ENCODE measurements at places on chromosomes 11 and 22.
A peak's percentile ranks its signal among the peaks of the same experiment; 100 is the strongest.

DNA sequence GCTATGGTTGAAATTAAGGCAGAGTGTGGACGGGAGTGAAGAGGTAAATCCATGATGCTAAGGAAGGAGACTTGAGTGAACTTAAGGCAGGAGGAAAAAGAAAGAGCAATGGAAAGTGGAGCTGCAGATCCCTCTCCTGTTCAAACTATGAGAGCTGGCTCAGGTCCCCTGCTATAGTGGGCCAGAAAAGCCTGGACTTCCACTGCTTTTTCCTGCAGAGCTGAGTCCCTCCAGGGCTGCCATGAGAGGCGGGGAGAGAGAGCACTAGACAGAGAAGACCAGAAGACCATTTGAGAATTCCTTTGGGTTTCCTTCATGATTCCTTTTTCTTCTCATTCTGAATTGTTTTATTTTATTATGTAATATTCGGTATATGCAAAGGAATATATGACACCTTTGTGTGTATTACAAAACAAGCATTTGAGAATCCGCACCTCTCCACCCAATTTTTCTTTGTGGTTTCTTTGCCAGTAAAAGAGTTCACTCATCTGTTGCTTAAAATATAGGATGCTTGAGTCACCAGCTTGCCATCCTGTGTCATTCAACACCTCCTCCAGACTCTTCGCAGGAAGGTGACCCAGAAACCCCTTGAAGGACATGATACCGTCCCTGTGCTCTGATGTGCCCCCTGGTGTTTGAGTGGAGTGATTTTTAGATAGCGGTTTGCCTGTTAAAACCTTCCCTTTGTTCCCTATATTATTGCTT, 24.4 kb downstream of the SREBF2 start:
- DNase-seq: peak; percentile 63

DNA sequence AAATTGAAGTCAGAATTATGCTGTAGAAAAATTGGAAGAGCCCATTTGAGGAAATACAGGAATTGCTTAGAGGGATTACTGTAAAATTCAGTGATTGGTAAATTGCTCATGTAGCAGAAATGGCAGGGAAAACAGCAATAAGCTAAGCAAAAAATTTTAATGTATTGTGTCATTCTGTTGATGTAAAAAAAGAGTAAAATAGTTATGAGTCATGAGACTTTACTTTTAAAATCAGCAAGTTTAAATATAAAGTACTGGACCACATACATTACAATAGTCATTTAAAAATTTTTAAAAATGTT, 10.4 kb downstream of the PDHX start:
- DNase-seq: no peak

DNA sequence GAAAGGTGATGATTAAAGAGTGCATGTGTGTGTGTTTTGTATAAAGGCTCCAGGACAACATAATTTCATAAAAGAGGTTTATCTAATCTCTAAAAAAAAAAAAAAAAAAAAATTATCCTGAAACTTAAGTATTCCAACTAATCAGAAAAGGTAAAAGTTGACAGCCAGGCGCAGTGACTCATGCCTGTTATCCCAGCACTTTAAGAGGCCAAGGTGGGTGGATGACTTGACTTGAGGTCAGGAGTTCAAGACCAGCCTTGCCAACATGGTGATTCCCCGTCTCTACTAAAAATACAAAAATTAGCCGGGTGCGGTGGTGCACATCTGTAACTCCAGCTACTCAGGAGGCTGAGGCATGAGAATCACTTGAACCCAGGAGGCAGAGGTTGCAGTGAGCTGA, 632.7 kb upstream of the CHORDC1 start:
- DNase-seq: no peak

- no peak for DNase-seq
These were observed 58.7 kb upstream of the SLN start for GRCh38 chr11:107770551-107770951.

DNA sequence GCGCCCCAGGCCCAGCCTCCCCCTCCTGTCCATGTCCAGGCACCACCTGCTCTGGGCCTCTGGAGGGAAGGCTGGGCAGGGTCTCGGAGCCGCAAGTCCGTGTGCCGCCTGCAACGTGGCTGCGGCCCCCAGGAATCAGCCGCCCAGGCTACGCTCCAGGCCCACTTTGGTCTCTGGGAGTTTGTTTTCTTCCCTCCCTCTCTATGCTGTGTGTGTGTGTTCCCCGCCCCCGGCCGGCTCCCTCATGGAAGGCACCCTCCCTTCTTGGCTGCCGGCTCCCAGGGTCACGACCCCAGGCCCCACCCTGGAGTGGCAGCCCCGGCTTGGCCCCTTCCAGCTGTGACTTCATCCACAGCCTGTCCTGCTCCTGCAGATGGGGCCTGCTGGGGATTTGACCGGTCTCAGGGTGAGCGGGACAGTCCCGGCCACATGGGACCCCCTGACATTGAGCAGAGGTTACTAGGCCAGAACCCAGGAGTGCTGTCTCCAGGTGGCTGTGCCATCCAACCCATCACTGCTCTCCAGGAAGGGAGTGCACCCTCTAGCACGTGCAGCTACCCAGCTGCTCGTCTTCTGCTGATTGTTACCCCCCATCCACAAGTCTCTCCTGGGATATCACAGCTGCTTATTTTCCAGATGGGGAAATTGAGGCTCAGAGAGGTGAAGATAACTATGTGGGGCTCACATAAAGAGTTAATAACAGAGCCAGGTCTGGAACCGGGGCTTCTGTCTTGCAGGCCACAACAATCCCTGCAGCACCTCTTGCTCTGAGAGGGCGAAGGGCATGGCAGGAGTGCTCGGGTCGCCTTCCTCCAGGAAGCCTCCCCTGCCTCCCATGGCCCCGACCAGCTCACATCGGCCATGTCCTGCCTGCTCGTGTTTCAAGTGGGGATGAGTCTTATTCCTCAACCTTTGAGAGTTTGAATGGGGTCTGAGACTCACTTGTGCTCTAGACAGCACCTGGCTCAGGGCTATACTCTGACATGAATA, 2.8 kb upstream of the LIF start:
- no peak for DNase-seq

- DNase-seq: peak; percentile 44
These were observed 27.7 kb upstream of the PARVB start for GRCh38 chr22:43996170-43996980.

DNA sequence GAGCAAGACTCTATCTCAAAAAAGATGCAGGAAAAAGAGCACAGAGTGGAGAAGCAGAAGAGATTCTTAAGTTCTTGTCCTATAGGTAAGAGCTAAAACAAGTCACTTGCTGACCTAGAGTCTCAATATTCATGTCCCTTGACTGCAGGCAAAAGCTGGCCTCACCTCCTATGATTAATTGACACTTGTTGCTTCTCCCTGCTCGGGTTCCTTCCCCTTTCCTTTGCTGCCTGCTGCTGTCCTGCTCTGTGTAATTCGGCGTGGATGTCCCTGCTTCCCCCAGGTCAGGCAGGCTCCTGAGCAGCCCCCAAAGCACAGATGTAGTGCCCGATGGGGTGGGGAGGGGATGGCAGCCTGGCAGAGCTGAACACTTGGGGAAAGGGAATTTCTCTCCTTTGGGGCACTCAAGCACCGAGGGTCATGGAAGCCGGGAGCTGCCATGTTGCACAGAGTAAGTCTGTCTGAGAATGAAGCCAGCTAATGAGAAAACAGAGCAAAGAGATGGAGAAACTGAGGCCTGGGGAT, 60.8 kb upstream of the NUP50 start:
- no peak for DNase-seq

GRCh38 chr11:6620636-6621035, 1.4 kb upstream of the TPP1 start:
- DNase-seq: no peak

- no peak for DNase-seq
These were observed 3.5 kb upstream of the SIPA1 start for GRCh38 chr11:65634440-65634839.

DNA sequence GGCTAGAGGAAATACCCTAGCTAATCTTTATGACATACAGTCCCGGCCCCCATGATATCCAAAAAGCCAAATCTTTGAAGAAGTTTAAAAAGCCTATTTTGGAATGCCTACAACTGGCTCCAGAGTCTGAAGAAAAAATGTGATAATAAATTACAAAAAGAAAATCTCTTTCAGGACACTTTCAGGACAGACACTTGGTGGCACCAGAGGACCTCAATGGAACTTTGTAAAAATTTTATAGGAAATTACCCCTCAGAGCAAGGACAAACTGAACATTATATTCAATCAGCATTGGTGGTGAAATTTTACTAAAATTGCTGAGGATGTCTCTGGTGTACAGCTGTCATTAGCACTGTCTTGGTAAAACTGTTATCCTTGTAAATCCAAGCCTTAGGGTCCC, 81.0 kb downstream of the CCDC73 start:
- DNase-seq: no peak

- DNase-seq: no peak
These were observed 10.6 kb downstream of the MTFP1 start for GRCh38 chr22:30436196-30436595.

- peak; percentile 18 for DNase-seq
These were observed 37.3 kb upstream of the SLC22A12 start for GRCh38 chr11:64553554-64554201.

GRCh38 chr11:64103277-64103985, 62.5 kb downstream of the MACROD1 start:
- DNase-seq: no peak

DNA sequence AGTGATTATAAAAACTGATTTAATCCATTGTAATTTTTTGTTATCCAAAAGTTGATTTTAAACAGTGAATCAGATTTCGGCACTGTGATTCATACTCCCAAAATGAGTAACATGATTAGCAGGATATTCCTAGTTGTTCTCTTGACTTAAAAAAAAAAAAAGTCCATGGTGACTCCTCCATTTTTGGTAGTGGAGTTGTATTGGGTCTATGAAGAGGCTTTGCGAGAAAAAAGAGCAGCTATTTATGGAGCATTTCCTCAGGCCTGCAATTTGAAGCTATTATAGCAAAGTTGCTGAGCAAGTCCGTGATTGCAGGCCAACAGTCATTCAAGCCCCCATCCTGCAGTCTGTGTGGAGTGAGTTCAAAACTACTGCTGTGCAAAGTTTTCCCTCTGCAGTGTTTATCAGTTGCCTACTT, 28.8 kb downstream of the YAP1 start:
- no peak for DNase-seq

DNA sequence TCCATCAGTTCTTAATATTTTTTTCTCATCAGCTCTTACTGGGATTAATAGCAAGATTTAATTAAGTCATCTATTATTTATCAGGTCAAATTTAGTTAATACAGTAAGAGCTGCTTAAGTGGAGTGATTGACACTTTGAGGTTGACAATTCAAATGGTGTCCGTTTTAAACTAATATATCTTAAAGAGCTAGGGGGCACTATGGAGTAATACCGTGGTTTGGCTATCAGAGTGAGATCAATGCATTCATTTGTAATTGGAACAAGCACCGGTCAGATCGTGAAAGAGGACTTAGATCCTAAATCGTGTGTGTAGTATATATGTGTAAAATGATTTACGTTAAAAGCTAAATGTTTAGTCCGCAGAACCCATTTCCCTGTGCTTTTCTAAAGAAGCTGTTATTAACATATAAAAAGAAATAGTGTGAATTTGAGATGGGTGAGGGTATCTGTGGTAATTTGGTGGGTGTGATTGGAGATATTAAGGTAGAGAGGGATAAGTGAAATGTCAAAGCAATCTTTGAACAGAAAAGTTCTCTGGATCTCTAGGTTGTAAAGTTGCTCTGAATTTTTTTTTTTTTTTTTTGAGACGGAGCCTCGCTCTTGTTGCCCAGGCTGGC, 2.3 kb downstream of the SIK2 start:
- no peak for DNase-seq

GRCh38 chr11:119512369-119512768, 89.4 kb upstream of the THY1 start:
- DNase-seq: no peak

DNA sequence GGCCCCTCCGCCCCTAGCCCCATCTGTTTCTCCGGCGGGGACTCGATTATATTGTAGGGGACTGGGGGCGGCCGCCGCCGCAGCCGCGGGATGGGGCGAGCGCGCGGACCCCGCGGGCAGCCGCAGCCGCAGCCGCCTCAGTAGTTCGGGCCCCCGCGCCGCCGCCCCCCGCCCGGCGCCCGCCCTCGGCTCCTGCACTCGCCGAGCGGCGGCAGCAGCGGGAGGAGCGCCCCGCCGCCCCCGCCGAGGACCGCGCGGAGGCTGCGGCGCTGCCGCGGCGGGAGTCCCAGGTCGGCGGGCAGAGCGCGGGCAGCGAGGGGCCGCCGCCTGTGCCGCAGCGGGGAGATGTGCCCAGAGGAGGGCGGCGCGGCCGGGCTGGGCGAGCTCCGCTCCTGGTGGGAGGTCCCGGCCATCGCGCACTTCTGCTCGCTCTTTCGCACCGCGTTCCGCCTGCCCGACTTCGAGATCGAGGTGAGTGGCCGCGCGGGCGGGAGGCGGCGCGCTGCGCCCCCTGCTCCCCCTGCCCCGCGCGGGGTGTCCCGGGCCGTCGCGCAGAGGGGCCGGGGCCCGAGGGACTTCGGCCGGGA, at the start of gene CECR2:
CECR2 (plus strand) TSS at position 22 of the 587 bp plus-strand sequence; CDS start at position 346, 324 bp downstream.
- no peak for DNase-seq

GRCh38 chr11:100543386-100543785, 143.7 kb upstream of the ARHGAP42 start:
- DNase-seq: no peak

- no peak for DNase-seq
These were observed 16.2 kb downstream of the MPPED1 start for GRCh38 chr22:43428005-43428485.

DNA sequence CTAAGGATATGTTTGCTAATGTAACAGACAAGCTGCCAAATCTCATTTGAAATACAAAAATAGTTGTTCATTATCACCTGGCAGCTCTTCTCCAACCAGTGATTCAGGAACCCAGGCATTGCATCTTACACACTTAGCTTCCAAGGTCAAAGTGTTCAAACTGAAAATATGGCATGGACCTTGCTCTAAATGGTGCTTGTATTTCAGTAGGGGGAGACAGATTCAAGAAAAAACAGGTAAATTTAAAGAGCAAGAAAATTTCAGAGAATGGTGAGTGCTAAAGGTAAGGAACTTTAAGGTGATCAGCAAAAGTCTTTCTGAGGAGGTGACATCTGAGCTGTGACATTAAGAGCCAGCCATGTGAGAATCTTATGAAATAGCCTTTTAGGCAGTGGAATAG, 82.8 kb upstream of the E2F8 start:
- DNase-seq: no peak
